ENCODE measurements at places on chromosomes 2 and 18.
A peak's percentile ranks its signal among the peaks of the same experiment; 100 is the strongest.

DNA sequence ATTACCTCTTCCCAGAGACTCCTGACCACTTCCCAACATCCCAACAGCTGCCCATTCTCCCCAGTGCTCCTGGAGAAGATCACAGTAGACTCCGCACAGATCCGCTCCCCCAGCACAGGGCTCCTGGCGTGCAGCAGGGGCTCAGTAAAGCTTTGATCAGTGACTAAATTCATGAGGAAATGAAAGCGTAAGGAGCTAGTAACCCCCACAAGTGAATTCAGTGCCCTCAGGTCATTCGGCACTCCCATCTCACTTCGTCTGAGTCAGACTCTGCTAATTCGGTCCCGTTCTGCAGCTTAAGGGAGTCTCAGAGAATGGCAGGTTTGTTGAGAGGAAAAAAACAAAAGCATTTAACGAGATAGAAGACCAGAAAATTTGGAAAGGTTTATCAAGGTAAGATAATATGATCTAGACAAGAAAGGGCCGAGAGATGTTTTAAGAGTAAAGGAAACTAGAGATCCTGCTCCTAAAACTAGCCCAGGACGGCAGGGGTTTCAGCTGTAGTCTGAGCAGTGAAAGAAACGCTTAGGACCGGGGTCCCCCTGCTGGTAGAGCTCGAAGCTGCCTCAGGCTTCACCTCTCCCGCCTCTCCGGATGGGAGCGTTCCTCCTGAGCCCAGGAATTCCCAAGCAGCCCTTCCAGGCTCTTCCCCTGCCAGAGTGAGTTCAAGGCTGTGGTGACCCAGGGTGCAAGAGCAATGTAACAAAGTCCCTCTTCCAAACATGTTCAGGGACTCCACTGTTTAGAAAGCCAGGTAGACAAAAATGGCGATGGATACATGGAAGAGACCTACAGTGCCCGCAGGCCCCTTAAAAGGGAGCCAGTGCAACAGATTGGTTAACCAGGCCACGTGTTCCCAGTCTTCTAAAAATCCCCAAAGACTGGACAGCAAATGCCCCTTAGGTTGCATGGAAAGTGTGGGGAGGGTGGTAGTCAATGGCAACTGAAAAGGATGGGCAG lies 127.3 kb downstream of the DNER start:
- DNase-seq: no peak

DNA sequence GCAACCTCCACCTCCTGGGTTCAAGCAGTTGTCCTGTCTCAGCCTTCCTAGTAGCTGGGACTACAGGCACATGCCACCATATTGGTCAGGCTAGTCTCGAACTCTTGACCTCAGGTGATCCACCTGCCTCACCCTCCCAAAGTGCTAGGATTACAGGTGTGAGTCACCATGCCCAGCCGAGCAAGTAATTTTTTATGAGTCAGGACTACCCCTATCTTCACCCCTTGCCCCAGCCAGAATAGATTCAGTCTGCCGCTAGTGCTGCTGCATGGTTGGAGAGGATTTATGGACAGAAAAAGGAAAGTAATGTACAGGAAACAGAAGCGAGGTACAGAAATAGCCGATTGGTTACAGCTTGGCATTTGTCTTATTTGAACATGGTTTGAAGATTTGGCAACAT lies 48.9 kb downstream of the BMPR2 start:
- DNase-seq: no peak

DNA sequence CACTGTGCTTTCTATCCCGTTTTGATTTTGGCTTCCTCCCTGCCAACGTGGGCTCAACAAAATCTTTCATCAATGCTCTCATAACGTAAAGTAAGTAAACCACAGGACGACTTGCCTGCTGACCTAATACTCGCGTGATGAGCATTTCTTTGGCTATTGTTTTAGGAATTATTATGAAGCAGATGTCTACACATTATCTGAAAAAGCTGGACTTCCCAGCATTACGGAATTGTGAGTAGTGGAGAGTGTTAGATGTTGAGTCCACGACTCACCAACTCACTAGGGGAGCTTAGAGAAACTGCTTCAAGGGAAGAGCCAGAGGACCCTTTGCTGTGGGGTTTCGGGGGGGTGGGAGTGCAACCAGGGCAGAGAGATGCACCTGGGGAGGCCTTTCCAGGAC lies 21.9 kb downstream of the HJURP start:
- DNase-seq: no peak

- no peak for DNase-seq
These were observed 819.6 kb downstream of the RNF144A start for GRCh38 chr2:7736646-7737305.

GRCh38 chr18:12921178-12921577 lies 26.6 kb upstream of the SEH1L start:
- DNase-seq: peak; percentile 89

- no peak for DNase-seq
These were observed 212.9 kb downstream of the FAM210A start for GRCh38 chr18:13513481-13513880.

DNA sequence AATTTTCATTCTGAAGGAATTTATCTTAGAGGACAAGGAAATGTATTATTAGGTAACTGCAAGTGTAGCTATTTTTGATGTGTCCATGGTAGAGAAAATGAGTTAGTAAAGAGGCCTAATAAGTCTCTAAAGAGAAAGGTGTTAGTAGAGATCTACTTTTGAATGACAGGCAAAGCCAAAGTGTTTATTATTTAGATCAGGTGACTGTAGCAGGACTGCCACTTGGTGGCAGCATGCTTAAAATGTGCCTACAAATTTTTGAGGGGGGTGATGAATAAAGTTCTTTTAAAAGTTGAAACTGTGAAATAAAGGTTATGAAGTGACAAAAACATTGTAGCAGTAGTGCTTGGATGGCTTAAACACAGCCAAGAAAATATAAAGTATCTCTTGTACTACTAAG lies 421.5 kb upstream of the MEIS1 start:
- DNase-seq: no peak

DNA sequence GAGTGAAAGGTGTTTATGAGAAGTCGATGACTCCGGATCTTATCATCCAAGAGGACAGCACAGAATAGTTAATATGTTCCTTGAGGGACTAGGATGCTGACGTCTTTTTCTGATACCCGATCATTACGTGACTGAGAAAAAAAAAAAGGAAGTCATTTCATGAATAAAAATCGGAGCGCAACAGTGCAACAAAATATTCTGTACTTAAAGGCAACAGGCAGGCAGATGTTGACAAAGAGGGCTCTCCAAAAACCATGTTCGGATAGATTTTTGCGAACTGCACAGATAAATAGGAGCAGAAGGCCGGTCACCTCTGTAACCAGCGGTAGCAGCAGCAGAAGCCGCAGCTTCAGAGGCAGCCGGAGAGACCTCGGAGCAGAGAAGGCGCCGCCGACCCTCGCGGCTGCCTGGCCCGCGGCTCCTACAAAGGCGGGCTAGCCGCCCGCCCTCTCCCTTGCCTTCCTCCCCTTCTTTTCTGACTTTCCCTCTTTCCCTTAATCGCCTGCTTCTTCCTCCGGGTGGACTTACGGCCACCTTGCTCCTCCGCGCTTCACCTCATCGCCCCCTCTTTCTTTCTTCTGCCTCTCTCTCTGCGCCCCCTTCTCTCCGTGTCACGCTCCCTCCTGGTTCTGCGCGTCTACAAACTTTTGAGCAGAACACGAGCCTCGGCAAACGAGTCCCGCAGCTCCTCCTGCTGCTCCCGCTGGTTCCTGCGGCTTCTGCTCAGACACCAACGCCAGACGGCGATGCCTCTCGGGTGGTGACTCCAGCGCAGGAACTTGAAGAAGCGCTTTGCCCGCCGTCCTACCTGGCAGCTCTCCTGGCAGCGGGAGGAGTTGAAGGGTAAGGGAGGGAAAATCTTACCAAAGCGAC lies at the start of gene ADCYAP1:
ADCYAP1 (plus strand) TSS at position 654 of the 873 bp plus-strand sequence. CDS start 516 bp downstream, outside the sequence.
- DNase-seq: no peak

DNA sequence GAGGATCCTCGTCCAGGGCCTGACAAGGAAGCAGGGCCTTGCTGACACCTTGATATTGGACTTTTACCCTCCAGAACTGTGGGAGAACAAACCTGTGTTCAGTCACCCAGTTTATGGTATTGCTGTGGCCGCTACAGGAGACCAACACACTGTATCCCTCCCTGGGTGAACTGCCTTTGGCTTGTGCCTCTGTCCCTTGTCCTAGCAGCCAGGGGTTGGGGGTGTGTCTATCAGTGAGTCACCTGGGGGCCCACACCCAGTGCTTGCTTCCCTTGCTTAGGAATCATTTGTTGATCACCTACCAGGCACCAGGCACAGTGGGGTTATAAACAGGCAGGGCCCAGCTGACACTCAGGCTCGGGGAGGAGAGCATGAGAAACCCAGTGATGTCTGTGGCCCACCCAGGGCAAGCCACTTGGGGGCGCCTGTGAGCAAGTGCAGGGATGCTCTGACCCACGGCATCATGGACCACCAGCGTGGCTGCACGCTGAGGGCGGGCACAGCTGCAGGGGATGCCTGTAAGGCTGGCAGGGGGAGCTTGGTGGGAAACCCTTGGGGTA lies 17.1 kb downstream of the TMEM185B start:
- no peak for DNase-seq

- DNase-seq: no peak
These were observed 72.9 kb downstream of the TSN start for GRCh38 chr2:121828281-121828731.

DNA sequence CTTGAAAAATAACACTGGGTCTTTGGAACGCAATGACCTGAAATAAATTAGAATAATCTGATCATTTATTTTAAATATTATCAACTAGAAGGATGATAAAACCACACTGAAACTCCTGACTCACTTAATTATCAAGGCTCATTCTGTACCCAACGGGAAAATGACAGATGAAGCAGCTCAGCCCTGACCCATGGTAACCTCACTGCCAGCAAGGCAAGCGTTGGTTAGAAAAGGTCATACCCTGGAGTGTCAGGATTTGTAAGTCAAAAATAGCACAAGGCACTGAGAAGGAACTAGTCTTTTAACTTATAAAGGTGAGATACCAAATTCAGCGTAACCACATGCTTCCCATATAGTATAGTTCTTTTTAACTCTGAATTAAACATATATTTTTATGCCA lies 277.5 kb downstream of the ETAA1 start:
- DNase-seq: no peak

- no peak for DNase-seq
These were observed 221.7 kb downstream of the HAUS1 start for GRCh38 chr18:46325895-46326294.

DNA sequence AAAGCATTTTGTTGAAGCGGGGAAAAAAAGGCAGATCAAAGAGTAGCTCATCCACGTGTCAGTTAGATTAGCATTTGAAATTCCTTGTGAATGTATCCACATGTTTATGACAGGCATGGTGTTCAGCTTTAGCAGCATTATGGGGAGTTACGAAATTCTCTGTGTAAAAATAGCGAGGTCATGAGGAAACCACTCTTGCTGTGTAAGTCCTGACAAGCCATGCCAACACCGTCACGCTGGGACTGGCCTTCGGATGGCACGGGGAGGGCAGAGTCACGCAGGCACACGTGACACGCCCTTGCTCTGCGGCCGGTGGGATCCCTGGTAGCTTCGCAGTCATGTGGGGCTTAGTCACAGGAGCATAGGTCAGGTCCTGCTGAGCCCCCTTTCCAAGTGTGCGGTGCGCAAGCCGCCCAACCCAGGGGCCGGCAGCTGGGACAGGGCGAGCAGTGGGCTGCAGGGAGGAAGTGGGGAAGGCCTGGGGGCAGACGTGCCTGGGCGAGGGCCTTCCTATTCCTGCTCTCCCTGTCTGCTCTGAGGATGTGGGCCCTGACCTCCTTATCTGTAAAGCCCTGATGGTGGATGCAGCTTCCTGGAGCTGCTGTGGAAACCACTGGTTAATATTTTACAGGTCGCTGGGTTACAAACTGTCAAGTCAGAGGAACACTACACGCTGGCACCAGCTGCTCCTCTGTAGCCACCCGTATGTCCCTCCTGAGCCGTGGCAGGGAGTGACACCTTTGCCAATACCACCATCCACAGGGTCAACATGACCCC lies 18.0 kb downstream of the MBP start:
- DNase-seq: peak; percentile 65

DNA sequence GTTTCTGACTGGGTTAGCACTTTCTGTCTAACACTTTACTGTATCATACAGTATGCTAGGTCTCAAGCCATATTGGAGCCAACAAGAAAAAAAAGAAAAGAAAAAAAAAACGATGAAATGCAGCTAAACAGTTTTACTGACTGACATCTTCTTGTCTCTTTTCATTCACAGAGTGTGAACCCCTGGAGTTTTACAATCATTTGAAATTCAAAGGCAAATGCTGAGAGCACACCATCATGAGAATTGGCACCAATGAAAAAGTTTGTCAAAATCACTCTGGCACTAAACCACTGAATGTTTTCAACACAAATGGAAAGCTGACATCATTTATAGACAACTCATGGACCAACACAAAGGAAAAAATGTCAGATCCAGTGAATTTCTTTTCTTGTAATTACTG lies 513.3 kb downstream of the LRRTM4 start:
- no peak for DNase-seq

DNA sequence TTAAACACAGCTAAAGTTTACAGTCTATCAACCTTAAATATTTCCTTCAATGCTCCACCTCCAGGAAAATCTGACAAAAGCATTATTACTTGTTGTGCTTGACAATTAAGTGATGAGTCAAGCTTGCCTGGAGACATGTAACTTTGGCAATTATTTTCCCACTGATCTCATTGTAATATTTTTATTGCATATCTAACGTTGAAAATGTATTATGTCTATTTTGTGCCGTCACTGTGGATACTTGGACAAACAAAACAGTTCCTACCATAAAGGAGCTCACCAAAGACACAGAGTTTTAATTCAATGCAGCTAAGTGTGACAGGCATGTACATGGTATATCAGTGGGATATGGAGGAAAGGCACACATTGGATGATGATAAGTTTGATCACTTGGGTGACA lies 24.7 kb downstream of the RNF103 start:
- no peak for DNase-seq

- DNase-seq: peak; percentile 38
These were observed 62.1 kb downstream of the NABP1 start for GRCh38 chr2:191740016-191740419.

GRCh38 chr2:226798422-226799210 lies 1.0 kb downstream of the IRS1 start:
- DNase-seq: peak; percentile 63

- no peak for DNase-seq
These were observed 63.5 kb upstream of the CNTNAP5 start for GRCh38 chr2:123961576-123961975.

GRCh38 chr2:231960810-231961348 lies 634 bp upstream of the DIS3L2 start:
- no peak for DNase-seq

GRCh38 chr2:12484536-12485115 lies 232.1 kb upstream of the TRIB2 start:
- DNase-seq: no peak

GRCh38 chr2:108612153-108612513 lies 77.9 kb downstream of the LIMS1 start:
- no peak for DNase-seq

DNA sequence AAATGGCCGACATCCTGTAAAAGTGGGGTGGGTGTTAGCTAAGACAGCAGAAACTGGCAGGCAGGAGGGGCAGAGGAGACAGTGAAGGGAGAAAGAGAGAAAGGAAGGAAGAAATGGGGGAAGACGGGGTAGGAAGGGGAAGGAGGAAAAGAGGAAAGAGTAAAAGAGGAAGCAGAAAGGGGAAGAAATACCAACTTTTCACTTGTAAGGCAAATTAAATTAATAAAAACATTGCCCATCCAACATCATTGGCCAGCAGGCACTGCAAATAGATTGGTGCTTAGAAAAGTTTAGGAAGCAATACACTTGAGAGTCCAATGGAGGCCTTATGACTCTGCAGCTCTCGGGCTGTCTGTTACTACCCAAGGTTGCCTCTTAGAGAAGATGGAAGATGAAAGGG lies 116.7 kb downstream of the TNS1 start:
- no peak for DNase-seq

Data from CD8-positive, alpha-beta T cell (primary cell).